ENCODE measurements at places on chromosomes 12 and 14.

DNA sequence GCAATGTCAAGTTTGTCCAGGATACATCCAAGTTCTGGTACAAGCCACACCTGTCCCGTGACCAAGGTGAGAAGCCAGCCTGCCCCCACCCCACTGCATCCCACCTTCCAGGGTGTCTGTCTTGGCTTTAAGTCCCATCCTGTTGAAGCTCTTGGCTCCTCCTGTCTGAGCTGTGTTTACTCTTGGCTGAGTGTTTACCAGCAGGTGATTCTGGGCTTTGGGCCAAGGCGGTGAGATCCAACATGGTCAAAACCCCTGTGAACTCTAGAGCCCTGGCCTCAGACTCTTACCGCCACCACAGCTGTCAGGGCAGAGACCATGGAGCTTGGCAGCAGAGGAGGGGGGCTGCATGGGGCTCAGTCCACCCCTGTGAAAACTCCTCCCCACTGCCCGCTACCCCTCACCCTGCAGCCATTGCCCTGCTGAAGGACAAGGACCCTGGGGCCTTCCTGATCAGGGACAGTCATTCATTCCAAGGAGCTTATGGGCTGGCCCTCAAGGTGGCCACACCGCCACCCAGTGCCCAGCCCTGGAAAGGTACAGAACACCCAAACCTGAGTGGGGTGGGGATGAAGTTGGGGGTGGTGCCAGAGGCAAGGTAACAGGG lies 11.6 kb downstream of the TNS2 start:
- H3K27ac ChIP-seq, result no peak overlapping the region
- no peaks in the 10 kb centered on the region for H3K4me1 ChIP-seq
- peaks cover 5% of the 10 kb centered on the region for H3K36me3 ChIP-seq
- no peak overlapping the region for H3K4me3 ChIP-seq

GRCh38 chr14:63725786-63726460 lies 1.9 kb downstream of the SGPP1 start:
- peak overlapping the region; percentile 91 for H3K4me3 ChIP-seq
- peaks cover 3% of the 10 kb centered on the region for H3K4me1 ChIP-seq
- H3K36me3 ChIP-seq, result no peaks in the 10 kb centered on the region
- no peaks in the 10 kb centered on the region for H3K27me3 ChIP-seq

DNA sequence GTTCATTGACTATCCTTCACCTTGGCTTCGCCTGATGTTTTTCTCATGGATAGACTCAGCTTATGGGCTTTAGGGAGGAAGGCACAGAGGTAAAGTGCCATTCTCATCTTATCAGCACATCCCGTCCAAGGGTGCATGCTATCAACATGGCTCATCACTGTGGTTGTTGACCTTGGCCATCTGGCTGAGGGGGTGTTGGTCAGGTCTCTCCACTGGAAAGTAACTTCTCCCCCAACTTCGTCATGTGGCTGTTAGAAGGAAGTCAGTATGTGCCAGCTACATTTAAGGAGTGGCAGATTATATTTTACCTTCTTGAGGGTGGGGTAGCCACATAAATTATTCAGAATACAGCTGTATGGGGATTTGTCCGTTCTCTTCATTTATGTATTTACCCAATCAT lies 68.9 kb downstream of the EML1 start:
- no peak for DNase-seq
- no peaks in the 10 kb centered on the region for H3K36me3 ChIP-seq
- 0 out of 2 replicates have a peak, but pooled peaks cover 3% of the 10 kb centered on the region for H3K27me3 ChIP-seq
- H3K4me1 ChIP-seq, result no peaks in the 10 kb centered on the region

DNA sequence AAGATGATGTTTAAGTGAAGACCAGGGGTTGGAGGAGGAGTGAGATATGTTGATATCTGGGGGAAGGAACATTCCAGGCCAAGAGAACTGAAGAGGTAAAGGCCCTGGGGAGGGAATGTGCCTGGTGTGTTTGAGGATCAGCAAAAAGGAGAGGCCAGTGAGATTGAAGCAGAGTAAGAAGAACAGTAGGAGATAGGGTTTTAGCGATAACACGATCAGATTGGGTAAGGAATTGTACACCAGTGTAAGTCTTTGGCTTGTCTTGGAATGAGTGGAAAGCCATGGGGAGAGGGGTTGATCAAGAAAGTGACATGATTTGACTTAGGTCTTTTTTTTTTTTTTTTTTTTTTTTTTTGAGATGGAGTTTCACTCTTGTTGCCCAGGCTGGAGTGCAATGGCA lies 4.8 kb downstream of the TROAP start:
- H3K36me3 ChIP-seq, result peaks cover 7% of the 10 kb centered on the region
- peaks cover 4% of the 10 kb centered on the region for H3K4me1 ChIP-seq
- no peak for DNase-seq
- H3K27ac ChIP-seq, result no peak overlapping the region
- no peak overlapping the region for H3K4me3 ChIP-seq

DNA sequence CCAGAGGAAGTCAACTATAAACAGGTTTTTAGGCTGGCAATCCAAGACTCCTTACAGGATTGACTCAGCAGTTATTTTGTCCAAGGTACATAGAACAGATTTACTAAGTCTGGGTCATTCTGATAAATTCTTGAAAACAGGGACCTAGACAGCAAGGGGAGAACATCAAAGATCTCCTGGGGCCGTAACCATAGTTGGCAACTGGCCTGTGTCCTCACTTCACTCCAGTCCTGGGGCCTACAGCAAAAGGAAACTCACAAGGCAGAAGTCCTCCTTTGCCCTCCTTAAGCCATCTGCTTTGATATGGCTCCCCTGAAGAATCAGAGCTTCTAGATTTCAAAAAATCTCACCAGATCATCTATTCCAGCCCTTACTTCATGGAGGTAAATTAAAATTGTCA lies 207.2 kb upstream of the IGF1 start:
- no peaks in the 10 kb centered on the region for H3K4me1 ChIP-seq
- no peaks in the 10 kb centered on the region for H3K27me3 ChIP-seq
- no peak overlapping the region for H3K4me3 ChIP-seq
- no peak for DNase-seq
- H3K36me3 ChIP-seq, result no peaks in the 10 kb centered on the region
- no peak overlapping the region for H3K27ac ChIP-seq

GRCh38 chr12:57939291-57939690 lies 2.1 kb upstream of the ATP23 start:
- DNase-seq, result no peak
- no peaks in the 10 kb centered on the region for H3K27me3 ChIP-seq
- peaks cover 7% of the 10 kb centered on the region for H3K4me1 ChIP-seq
- no peak overlapping the region for H3K4me3 ChIP-seq

All from GM12878 (cell line).